ENCODE measurements at places on chromosomes 16 and 17.

- DNase-seq, result no peak
Measured at GRCh38 chr16:56367764-56368163, 57.6 kb downstream of the AMFR start.

DNA sequence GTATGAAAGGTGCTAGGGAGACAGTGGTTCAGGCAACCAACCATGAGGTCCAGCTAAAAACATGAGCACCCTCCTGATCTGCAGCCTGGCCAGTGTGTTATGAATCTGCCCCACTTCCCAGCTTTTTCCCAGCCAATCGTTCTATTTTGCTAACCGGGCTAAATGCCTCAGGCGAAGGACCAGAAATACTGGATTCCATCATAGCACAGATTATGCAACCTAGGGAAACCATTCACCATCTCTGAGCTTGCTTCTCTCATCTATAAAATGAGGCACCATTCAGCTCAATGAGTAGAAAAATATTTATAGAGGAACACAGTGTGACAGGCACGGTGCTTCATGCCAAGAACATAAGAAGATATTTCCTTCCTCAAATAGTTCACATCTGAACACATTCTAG, 45.2 kb upstream of the NUDT7 start:
- no peak for DNase-seq

DNA sequence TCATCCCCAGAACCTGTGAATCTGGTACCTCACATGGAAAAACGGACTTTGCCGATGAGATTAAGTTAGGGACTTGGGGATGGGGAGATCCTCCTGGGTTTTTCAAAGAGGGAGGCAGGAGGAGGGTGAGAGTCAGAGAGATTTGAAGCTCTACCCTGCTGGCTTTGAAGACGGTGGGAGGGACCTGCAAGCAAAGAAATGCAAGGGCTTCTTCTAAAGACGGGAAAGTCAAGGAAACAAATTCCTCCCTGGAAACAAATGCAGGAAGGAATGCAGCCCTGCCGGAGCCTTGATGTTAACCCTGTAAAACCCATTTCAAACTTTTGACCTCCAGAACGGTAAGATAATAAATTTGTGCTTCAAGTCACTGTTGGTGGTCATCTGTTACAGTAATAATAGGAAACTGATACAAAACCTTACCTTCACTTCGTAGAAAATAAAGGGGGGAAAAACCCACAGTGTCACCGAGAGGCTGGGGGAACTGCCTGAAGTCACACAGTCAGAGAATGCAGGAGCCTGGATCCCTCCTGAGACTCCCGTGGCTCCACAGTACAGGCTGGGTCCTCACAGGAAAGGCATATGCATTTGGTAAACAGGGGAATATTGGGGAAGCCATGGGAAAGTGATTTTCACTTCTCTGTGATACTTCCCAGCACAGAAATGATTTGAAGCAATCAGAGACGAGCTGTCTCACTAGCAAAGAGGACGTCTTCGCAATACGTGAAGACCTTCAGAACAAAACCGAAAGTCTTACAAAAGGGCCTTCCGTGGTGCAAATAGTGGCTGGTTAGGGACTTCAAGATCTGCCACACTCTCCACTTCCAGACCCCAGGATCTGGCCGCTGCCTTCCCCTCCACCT, 58.9 kb upstream of the CLEC3A start:
- no peak for DNase-seq

DNA sequence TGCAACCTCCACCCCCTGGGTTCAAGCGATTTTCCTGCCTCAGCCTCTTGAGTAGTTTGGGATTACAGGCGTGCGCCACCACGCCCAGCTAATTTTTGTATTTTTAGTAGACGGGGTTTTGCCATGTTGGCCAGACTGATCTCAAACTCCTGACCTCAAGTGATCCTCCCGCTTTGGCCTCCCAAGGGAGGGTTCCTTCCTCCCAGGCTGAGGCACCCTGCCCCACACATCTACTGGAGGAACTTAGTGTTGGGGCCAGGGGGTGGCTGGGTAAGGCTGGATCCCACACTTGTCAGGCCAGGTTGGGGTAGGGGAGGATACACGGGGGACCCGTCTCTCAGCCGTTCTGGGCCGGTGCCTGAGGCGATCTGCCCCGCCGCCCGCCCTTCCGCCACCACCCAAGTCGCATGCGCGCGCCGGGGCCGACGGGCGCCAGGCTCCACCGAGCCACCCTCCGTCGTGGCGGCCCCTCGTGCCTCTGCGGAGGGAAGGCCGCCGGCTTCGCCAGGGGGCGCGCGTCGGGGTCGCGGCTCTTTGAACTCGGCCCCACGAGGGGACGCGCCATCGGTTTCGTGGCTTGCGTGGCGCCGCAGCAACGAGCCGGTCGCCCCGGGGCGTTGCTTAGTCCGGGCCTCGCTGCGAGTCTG, 15.9 kb downstream of the GRB7 start:
- no peak for DNase-seq

DNA sequence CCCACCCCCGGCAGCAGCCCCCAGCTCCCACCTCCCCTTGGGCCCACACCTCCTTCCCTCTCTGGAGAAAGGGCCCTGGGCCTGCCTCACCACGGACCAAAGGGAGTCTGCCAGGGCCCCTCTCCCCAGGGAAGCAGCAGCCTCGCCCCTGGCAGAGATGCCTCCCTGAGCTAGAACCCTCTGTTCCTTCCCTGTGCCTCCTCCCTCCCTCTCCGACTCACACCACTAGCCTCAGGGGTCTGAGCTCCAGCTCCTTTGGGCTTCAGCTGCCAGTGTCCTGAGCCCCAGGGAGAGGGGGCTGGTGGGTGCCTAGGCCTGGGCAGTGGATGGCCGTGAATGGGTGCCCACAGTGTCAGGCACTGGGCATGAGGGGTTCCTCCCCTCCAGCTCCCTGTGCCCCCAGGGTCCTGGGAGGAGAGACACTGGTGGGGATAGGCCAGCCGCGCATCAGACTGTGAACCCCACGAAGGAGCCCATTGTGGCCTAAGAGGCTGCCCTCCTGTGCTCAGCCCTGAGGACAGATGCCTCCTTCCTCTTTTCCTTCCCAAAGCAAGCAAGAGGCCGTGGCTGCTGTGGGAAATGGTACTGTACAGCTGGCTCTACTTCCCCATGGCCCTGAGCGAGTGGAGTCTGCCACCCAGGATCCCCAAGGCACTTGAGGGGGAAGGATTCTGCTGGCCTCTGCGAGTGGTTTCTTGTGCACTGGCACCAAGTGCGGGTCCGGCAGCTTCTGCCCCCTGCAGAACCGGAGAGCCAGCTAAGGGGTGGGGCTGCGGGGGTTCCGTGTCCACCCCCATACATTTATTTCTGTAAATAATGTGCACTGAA, 20.7 kb downstream of the MMP15 start:
- DNase-seq, result no peak

Data from stimulated activated CD4-positive, alpha-beta T cell treated with anti-CD3 and anti-CD28 coated beads, Interleukin-15, amount 100 ng/mL, for 48 hours (primary cell).